ENCODE measurements at places on chromosomes 3 and 15.

- DNase-seq, result no peak
Observed at GRCh38 chr15:66706225-66706732, 4.2 kb downstream of the SMAD6 start.

DNA sequence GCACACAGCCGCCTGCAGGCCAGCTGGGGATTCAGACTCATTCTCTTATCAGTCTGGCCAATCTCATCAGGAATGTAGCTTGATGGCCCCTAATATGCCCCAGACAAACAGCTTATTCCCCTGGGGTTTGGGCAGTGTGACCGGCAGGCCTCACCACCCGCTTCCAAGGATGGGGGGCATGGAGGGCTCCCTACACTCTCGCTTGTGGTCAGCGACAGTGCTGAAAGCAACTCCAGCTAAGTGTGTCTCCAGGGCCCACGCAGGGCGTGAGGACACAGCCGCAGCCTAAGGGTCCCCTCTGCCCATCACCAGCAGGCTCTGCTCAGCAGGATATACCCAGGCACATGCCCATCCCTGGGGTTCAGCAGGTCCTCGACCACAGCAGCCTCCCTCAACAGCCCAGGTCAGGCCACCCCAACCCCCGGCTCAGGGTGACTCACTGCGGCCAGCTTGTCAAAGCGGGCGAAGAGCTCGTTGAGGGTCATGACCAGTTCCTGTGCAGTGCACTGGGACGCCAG, 116.7 kb downstream of the ADCY5 start:
- DNase-seq, result no peak

DNA sequence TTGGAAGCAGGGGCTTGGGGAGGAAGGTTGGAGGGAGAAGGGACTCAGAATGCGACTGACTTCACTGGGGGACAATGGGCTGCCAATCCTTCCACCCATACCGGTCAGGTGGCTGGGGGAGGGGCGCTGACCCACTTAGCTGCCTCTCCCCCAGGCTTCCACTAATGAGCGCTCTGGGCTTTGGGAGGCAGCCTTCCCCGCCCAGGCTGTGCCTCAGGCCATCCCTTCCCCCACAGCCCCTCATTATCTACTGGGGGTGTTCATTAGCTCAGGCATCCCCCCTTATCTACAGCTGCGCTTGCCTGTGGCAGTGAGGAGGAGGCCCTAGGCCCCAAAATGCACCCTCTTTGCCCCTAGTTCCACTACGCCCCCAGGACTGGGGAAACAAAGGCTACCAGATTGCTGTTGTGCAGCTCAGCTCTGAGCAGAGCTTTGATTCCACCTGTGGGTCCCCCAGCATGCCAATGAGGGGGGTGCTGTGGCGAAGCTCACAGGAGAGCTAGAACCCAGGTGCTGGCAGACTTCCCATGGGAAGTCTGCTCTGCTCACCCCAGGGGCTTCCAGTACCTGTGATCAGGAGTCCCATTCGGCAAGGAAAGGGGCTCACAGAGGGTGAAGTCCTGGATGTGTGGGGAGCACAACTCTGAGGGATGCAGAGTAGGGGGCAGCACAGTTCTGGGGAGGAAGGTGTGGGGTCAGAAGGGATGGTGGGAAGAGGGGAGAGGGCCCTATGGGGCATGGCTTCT, 29.4 kb upstream of the SEMA3F start:
- no peak for DNase-seq

DNA sequence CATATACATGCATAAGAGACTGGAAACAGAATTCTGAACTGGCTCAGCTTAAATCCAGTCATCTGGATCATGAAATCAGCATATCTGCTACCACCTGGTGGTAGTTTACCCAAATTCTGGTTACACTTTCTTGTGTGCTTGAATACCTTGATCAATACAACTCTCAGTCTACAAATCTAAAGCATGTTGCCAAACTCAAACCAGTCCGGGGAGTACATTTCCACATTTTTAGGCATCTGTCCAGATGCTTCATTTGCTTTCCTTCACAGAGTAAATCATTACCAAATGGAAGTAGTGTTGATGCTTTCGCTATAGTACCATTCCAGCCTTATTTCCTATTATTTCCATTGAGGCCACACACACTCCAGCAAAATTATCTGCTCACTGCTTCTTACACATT, 126.4 kb downstream of the P2RY1 start:
- no peak for DNase-seq

- no peak for DNase-seq
Observed at GRCh38 chr3:111610189-111610588, 15.0 kb upstream of the ZBED2 start.

DNA sequence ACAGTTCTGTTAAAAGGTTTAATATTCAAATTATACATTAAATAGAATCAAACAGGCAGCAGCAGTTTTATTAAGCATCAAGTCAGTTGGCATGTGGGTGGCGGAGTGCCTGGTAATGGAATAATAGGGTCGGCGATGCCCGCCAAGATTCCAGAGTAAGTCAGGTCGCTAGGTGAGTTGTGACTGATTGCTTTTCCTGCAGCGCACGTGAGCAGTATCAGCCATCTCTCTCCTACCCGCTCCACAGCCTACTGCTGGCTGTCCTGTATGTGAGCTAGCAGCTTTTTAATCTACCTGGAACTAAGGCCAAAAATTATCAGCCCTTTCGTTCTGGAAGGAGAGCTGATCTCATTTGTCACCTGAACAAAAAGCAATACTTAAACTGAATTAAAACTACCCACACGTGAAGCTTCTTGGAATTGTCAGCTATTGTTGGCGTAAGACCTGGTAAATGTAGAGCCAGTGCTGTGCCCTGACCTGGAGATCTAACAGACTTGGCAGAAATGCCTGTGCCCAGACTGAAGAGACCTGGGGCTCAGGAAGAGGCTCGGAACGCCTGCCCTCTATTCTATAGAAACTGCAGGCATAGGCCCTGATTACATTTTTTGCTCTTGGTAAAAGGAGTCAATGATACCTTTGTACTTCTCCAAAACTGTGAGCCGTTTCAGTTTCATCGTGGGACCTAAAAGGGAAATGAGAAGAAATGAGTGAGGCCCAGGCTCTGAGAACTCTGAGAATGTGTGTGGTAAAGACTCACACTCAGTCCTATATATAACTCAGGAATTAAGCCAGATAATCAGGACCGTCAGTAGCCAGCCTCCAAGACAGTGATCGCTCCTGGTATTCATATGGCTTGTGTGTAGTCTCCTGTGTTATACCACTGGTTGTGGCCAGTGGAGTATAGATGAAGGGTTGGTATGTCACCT, 21.9 kb downstream of the IDH3A start:
- DNase-seq, result no peak

- no peak for DNase-seq
Observed at GRCh38 chr3:107428051-107428858, 51.0 kb downstream of the CCDC54 start.

- DNase-seq, result no peak
Observed at GRCh38 chr3:53753518-53754183, 92.6 kb downstream of the CHDH start.

DNA sequence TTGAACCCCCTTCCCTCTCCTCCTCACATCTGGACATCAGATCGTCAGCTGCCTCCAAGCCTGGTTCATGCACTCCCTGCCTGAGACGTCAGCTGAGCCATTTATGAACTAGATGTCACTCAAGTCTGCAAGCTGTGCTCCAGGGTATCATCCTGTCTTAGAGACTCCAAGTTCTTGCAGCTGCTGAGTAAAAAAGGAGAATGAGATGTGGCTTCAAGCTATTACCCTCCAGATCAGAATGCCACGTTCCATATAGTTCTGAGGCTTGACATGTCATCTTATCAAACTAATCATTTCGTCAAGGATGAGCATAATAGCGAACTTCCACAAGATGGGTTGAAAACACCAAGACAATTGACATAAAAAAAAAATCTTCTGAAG, 766.3 kb downstream of the TBL1XR1 start:
- DNase-seq, result no peak

DNA sequence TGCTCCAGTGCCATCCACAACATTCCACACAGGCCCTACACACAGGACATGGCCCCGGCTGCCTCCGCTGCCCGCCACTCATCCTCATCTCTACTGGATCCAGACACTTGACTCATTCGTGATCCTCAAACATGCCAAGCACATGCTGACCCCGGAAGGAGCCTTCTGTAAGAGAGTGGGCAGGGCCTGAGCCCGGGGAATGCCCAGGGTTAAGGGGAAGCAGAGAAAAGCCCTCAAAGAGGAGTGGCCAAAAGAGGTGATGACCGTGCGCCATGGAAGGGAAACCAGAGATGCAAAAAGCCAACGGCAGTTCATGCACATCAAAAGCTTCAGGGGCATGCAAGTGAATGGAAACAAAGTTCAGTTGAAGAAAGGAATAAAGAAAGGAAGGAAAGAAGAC, 46.1 kb downstream of the RFTN1 start:
- no peak for DNase-seq

DNA sequence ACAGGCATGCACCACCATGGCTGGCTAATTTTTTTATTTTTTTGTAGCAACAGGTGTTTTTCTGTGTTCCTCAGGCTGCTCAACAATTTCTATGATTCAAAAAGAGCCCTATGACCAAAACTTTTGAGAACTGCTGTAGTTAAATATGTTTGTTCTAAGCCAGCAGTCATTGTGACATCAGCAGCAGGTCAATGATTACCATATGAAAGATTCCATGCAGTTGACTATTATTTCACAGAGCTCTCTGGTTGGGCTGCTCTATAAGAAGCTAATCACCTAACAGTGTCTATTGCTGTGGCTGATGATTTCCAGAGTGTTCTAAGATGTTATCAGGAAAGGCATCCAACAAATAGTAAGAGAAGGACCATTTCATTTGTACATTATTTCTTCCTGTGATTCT, at the start of gene CCDC54:
Gene CCDC54 (plus strand): TSS at position 289 of the 400 bp plus-strand sequence. CDS start 149 bp downstream, outside the sequence.
- DNase-seq, result no peak

Data from stimulated activated CD4-positive, alpha-beta T cell treated with anti-CD3 and anti-CD28 coated beads, Interleukin-15, amount 100 ng/mL, for 1 hour (primary cell).